ENCODE measurements at places on chromosomes 1 and 21.

- DNase-seq = no peak
Observed at GRCh38 chr1:225942574-225942973, 1.6 kb upstream of the LEFTY2 start.

- no peak for DNase-seq
Observed at GRCh38 chr1:85888921-85889320, 180.7 kb upstream of the ZNHIT6 start.

- DNase-seq = no peak
Observed at GRCh38 chr21:33449616-33450015, 30.2 kb downstream of the TMEM50B start.

DNA sequence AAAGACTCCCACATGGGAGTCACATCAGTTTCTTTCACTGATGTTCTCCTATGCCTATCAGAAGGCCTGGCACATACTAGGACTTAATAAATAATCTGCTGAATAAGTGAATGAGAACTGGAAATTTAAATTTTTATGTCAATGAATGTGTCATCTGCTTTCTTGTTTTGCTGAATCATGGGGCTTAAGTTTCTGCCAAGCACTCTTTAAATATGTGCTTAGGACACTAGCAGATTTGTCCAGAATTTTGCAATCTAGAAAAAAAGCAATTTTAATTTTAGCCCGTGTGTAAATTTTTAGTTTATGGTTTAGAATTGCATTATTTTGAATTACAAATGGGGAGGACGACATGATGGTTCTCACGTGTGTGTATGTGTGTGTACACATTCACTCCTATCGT lies 803.1 kb downstream of the USP25 start:
- DNase-seq = no peak

GRCh38 chr21:42834726-42835191 lies 44.6 kb downstream of the WDR4 start:
- no peak for DNase-seq

GRCh38 chr1:152228831-152229230 lies 4.8 kb upstream of the HRNR start:
- no peak for DNase-seq

- DNase-seq = no peak
Observed at GRCh38 chr1:173301507-173301906, 94.4 kb upstream of the TNFSF4 start.

DNA sequence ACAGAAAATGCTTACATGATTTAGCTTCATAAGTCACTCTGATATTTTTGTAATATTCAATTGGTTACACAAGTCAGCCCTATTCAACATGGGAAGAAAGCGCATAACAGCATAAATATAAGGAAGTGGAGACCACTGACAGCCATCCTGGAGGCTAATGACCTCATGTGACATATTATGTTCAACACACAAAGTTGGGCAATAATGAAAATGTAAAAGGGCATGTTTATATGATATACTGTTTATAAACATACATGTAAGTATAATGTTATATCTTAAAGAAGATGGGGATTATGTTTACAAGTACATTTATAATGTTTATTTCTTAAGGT lies 30.2 kb downstream of the EVI5 start:
- no peak for DNase-seq

All from tibial artery (tissue), 4 donors.